ENCODE measurements at places on chromosomes 3 and 15.

GRCh38 chr3:188594139-188594538 lies 440.2 kb downstream of the LPP start:
- no peak for DNase-seq

GRCh38 chr3:12559520-12559919 lies 2.6 kb downstream of the MKRN2 start:
- no peak for DNase-seq

DNA sequence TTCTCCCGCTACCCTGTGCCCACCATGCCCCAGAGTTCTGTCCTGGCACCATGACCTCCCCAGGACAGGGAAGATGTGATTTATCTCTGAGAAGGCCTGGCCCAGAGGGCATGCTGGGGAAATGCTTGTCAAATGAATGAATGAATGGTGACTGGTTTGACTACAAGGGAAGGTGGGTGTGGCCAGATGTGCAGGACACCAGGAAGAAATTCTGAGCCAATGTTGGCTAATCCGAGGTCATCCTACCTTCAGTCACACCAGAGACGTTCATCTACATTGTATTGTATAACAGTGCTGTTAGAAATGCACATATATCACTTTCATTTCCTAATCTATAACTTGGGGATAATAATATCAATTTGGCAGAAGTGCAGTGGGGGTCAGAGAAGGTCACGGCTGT lies 138.4 kb downstream of the FAM43A start:
- no peak for DNase-seq

GRCh38 chr15:34841262-34841725 lies 45.9 kb upstream of the ACTC1 start:
- DNase-seq = no peak

DNA sequence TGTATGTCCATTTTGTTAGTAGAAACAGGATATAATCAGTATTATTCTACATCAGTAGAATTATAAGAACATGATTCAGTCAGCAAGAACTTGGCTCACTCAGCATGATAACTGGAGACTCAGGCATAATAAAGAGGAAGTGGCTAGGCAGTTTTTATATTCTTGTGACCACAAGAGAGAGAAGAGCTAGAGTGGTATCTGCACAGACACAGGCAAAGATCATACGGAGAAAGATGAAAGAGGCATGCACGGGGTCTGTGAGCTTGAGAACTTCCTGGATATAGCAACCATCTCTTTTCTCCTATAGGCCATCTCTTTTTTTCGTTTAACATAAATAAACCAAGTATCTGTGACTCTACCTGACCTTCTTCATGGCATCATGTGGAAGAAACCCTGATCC lies 46.8 kb downstream of the MYO5A start:
- peak; percentile 30 for DNase-seq

GRCh38 chr3:43031485-43031884 lies 52.4 kb downstream of the GASK1A start:
- peak; percentile 16 for DNase-seq

GRCh38 chr3:181288145-181288544 lies 298.6 kb upstream of the DNAJC19 start:
- DNase-seq = no peak

DNA sequence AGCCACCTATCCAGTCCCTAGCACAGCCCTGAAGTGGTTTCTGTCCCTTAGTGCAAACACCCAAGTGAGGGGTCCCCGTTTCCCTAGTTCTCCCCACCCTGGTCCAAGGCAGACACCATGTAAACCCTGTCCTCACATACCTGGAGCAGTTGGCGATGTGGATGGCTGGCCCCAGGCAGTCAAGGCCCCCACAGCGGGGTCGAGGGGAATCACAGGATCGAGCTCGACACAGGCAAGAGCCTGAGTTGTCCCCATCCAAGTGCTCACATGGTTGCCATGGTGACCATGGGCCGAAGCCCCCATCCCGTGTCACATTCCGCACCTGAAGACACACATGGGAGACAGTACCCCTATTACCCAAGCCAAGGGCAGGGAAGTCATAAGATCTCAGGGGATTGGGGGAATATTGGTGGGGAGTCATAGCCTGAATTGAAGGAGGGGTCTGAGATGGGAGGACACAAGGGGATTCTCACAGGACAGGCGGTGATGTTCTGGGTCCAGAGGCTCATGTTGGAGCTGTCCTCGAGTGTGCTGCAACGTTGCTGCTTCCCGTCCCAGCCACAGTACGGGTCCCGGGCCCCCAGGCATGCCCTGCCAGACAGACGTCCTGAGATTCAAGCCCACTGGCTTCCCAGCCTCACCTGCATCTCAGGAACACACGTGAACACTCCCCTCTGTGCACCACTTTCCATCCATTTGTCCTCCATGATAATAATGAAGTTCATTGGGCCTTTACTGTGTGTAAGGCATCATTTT lies 112.1 kb downstream of the SEMA5B start:
- DNase-seq = no peak

DNA sequence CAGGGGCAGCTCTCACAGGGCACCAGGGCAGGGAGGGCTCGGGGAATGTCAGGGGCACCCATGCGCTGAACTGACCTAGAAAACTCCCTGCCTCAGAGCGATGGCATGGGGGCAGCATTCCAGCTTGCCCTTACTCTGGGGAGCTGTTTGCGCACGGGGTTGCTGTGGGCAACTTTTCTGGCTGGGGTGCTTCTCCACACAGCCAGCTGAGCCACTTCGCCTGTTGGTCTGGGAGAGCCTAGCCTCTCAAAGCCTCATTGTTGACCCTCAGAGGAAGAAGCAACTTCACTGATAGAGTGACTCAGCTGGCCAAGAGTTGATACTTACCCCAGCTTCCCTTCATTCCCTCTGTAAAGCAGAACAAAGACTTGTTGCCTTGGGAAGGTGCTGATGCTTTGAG lies 42.6 kb upstream of the MRPS22 start:
- DNase-seq = no peak

GRCh38 chr15:93432474-93432873 lies 343.5 kb upstream of the RGMA start:
- no peak for DNase-seq

GRCh38 chr3:23728601-23729117 lies 77.1 kb upstream of the UBE2E1 start:
- no peak for DNase-seq

- peak; percentile 93 for DNase-seq
Measured at GRCh38 chr3:42502429-42503250, at the start of gene VIPR1. Gene VIPR1, plus strand, starts transcription at chr3:42502643. Its CDS starts 93 bp downstream, at chr3:42502736.

DNA sequence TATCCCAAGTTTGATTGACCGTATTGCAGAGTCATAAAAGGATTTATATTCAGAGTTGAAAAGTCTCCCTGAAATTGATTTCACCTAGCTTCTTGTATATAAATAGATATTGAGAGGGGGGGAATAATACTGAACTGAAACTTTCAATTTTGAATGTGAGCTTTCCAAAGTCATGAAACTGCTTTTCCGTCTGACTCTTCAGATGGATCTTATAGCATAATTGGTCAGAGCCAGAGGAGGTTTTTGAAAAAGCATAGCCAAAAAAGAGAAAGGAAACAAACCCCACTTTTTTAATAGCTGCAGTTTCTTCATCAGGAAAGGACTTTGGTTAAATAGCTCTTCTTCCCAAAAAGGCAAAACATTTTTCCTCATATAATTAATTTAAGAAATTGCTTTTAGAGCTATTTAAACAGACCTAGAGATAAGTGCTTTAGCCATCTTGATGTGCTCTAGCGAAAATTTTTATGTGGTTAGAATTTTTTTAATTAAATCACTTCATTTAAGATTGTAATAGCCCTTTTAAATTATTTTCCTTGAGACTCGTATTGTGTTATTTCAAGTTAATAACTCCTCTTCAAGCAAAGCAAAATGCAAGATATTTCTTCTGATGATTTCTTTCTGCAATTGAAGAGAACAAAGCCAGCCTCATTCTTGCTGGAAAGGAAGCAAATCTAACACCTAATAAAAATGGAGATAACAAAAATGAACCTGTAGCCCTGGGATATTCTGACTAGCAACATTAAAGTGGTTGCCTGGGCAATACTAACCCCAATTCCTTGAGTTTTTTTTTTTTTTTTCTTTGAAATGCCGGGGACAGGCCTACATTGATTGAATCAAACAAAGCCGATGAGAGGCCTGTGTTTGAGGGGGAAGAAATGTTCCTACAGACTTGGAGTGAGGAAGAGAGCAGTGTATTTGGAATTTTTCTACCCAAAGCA lies 173.6 kb downstream of the PTPRG start:
- DNase-seq = no peak

GRCh38 chr15:100771746-100772145 lies 107.9 kb upstream of the ALDH1A3 start:
- no peak for DNase-seq

GRCh38 chr15:39738998-39739397 lies 43.6 kb downstream of the FSIP1 start:
- no peak for DNase-seq

DNA sequence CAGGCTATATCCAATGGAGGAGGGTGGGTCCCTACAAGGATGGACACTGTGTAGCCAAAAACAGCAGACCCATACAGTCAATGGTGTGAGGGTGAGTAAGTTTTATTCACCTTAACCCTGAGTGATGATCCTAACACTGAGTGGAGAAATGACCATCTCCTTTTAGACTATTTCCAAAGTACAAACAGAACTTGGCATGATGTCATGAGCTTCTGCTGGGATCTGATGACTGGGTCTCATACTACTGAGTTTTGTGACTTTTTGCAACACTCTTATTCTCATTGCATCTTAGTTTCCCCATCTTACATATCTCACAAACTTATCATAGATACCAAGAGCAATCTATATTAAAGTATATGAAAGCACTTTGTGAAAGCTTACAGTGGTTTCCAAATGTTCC lies 330.3 kb upstream of the CFAP20DC start:
- DNase-seq = no peak

DNA sequence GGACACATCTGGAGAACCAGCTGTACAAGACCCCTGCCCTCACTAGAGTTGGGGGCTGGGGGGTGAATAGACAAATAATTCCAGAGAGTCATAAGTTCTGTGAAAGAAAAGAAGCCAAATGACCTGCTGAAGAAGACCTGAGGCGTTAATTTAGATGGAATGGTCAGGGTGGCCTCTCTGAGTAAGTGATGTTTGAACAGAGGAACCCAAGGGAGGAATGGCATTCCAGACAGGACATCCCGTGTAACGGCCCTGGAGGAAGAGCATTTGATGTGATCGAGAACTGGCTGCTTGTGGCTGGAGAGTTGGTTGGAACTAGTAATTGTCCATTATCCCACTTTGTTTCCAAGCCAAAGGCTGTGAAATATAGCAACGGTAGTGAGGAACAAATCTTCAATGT lies 1.7 kb downstream of the NR2C2 start:
- DNase-seq = no peak

DNA sequence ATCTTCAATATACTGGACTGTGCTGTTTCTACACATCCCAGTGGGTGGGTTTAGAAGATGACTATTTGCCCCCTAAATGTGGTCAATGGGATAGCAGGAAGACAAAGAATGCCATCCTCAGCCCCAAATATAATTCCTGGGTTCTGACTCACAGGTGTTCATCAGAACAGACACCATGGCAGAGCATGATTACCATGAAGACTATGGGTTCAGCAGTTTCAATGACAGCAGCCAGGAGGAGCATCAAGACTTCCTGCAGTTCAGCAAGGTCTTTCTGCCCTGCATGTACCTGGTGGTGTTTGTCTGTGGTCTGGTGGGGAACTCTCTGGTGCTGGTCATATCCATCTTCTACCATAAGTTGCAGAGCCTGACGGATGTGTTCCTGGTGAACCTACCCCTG lies 3.0 kb downstream of the CXCR6 start:
- DNase-seq = no peak

DNA sequence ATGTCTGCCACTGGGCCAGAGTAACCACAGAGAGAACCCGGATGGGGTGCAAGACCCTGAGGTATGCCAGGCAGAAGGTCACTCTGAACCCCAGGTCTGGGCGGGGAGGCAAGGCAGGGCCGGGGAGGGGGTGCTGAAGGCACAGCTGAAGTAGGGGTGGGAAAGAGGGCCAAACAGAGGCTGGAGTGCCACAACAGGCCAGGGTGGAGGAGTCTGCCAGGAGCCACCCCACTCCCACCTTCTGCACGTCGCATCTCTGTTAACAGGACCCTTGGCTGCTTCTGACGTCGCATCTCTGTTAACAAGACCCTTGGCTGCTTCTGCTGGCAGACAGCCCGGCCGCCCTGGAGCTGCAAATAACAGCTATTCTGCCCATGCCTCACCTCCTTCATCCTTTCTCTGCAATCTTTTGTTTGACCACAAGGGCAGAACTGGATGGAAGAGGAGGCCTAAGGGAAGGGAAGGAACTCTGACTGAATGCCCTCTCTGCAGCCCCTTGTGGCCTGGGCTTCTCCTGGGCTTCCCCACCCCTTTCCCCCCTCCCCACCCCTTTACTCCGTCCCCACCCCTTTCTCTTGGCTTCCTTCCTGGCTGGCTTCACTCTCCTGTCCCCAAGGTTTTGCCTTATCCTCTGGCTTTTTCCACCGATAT lies 20.6 kb upstream of the FBLN2 start:
- DNase-seq = no peak

DNA sequence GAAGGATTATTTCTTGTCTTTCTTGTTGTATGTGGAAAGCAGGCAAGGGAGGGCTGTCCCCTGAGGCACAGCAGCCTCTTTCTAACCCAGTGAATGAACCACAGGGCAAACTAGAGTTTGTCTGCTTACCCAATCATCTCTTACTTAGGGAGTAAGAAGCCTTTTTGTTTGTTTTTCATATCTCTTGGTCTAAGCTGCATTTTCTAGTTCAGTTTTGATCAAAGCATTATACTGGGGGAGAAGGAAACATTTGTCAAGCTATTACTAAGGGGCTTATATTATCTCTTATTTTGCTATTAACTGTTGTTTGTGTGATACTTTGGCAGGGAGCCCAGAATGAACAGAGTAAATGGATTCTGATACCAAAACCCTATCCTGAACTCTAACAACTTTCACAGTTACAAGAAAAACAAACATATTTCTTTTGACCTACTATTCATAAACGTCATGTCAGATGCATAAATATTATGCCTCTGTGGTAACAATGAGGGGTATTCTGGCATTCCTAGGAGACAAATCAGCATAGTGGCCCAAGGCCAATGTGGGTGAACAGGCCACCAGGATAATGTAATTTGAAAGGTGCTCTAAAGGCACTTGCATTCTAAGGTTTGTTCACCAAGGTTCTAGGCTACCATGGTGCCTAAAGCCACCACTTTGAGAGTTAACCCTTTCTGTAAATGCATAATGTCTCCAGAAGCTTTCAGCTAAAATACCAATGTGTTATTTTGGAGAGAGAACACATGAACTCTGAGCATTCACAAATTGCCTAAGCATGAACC lies 271.6 kb upstream of the ZPLD1 start:
- DNase-seq = no peak

DNA sequence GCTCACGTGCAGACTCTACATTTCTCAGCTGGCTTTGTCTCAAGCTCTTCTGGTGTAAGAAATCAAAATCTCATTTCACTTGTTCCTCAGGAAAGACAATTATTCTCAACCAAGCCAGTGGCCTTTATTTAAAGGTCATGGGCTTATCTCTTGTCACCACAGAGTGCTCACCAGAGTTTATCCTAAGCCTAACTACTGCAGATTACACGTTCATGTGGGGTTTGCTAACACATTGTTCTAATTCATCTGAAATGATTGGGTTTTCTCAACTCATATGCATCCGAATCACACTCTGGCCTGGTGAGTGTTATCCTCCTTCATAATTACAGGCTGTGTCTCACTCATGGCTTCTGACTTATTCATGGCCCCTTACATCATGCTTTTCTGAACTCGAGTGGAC lies 83.3 kb upstream of the TSC22D2 start:
- no peak for DNase-seq

- no peak for DNase-seq
Measured at GRCh38 chr3:119069725-119070124, 35.1 kb upstream of the IGSF11 start.

- peak; percentile 5 for DNase-seq
Measured at GRCh38 chr15:100783291-100783690, 96.3 kb upstream of the ALDH1A3 start.

GRCh38 chr3:43290956-43291355 lies 4.6 kb downstream of the SNRK start:
- no peak for DNase-seq

Data from stimulated activated CD8-positive, alpha-beta memory T cell treated with anti-CD3 and anti-CD28 coated beads, Interleukin-4, amount 100 ng/mL, for 48 hours (primary cell).